Uterine smooth muscle cell (primary cell): ENCODE measurements at places on chromosomes 7 and 10. TPM values are rescaled to one million over a fixed set of nuclear protein-coding genes. Genes with fewer than 3 reads are reported as not detected.

MET gene
- total RNA-seq: 128 and 238 TPM in 2 replicates

RNF32 gene
- total RNA-seq: 1.2 and 2.0 TPM in 2 replicates

FAM180A gene
- total RNA-seq: 6.4 and 24.9 TPM in 2 replicates

SYT15 gene
- 0.12 TPM in 1 of 2 replicates, not detected in the other for total RNA-seq

PURB gene
- total RNA-seq: 20.9 and 25.0 TPM in 2 replicates

SH2D4B gene
- total RNA-seq: not detected in 2 replicates
